Stimulated activated CD4-positive, alpha-beta T cell treated with anti-CD3 and anti-CD28 coated beads, TNF-alpha, amount 100 ng/mL, for 48 hours (primary cell): ENCODE measurements at places on chromosomes 2 and 18.

- DNase-seq: no peak
Observed at GRCh38 chr2:46284796-46285195, 12.4 kb upstream of the EPAS1 start.

GRCh38 chr2:215979620-215980019 lies 33.7 kb downstream of the MREG start:
- no peak for DNase-seq

- DNase-seq: no peak
Observed at GRCh38 chr2:65018141-65018582, 29.0 kb downstream of the SLC1A4 start.

DNA sequence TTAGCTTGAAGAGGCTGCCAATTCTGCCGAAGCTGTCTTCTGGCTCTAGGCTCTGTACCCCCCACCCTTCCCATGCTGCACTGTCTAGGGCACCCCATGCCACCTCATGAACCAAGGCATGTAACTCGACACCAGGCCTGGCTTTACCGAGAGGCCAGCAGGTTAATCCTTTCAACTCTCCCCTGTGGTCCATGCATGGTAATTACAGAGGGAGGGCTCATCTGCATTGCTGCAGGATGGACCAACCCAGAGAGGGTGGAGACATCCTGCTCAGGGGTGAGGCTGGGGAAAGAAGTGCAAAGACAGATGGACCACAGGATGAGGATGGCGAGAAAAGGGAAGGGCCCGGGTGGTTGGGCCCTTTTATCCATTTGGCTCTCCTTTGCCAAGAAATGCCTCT lies 65.8 kb downstream of the KCTD1 start:
- DNase-seq: no peak

DNA sequence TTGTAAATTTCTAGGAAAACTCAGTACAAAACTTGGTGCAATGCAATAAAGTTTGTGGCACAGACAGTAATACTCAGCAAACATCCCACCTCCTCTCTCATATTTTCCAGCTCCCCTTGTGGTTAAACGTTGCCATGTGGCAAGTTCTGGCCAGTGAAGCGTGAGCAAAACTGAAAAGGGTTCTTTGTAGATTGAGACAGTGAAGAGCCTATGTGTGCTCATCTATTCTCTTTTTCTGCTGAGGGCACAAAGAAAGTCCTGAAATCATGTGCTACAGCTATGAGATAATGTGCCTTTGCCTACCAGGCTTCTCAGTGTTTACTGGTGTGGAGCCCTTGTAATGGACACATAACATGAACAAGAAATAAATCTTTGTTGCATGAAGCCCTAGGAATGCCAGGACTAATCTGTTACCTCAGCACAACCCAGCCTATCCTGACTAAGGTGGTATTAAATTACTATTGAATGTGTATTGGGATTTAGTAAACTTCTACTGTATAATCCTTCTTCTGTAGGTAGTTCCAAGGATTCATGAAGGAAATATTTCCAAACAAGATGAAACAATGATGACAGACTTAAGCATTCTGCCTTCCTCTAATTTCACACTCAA lies 13.0 kb upstream of the TYMS start:
- DNase-seq: no peak
